Cardiac muscle cell (in vitro differentiated cells and primary cell): ENCODE measurements at places on chromosomes 2 and 18. TPM values are rescaled to one million over a fixed set of nuclear protein-coding genes. Genes with fewer than 3 reads are reported as not detected.

GRCh38 chr2:189685540-189686229, 11.2 kb downstream of the ANKAR start:
- no peaks in the 10 kb centered on the region for H3K4me1 ChIP-seq
- no peak overlapping the region for H3K27ac ChIP-seq
- H3K4me3 ChIP-seq: no peak overlapping the region
- peak; percentile 79 for DNase-seq

DNA sequence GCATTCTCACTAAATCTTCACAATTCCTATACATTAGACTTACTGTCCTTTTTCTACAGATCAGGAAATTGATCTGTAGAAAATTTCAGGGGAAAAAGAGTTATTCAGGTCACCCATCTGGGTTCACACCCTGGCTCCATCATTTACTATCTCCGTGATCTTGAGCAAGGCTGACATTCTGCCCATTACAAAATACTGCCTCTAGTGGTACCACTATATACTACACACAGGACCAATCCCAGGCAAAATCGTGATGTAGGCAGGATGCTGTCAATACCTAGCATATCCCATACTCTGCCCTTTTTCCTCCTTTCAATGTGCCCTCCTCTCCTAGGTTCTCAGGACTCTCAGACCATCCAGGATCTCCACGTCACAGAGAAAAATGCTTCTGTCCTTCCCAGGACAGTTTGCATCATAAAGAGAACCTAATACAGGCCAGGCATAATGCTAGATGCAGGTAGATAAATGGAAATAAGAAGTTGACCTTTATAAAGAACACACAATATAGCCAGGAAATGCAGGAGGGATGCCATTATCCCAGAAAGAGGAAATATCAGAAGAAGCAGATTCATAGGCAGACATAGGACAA, 101.9 kb downstream of the CDH20 start:
- DNase-seq: peak; percentile 13
- H3K4me3 ChIP-seq: no peak overlapping the region
- no peaks in the 10 kb centered on the region for H3K36me3 ChIP-seq
- H3K4me1 ChIP-seq: no peaks in the 10 kb centered on the region
- no peaks in the 10 kb centered on the region for H3K27me3 ChIP-seq

GRCh38 chr2:108129636-108130035, 110.1 kb upstream of the SULT1C3 start:
- H3K36me3 ChIP-seq: no peaks in the 10 kb centered on the region
- H3K4me3 ChIP-seq: no peak overlapping the region
- no peaks in the 10 kb centered on the region for H3K4me1 ChIP-seq

Gene TRABD2A
- not detected in 2 replicates for polyA plus RNA-seq

Gene MEP1B
- 0.34 TPM in 1 of 2 replicates, not detected in the other for polyA plus RNA-seq

GRCh38 chr2:217218269-217219163, 358.7 kb upstream of the TNP1 start:
- H3K27me3 ChIP-seq: peaks cover 38% of the 10 kb centered on the region
- peak; percentile 85 for DNase-seq
- H3K36me3 ChIP-seq: no peaks in the 10 kb centered on the region

DNA sequence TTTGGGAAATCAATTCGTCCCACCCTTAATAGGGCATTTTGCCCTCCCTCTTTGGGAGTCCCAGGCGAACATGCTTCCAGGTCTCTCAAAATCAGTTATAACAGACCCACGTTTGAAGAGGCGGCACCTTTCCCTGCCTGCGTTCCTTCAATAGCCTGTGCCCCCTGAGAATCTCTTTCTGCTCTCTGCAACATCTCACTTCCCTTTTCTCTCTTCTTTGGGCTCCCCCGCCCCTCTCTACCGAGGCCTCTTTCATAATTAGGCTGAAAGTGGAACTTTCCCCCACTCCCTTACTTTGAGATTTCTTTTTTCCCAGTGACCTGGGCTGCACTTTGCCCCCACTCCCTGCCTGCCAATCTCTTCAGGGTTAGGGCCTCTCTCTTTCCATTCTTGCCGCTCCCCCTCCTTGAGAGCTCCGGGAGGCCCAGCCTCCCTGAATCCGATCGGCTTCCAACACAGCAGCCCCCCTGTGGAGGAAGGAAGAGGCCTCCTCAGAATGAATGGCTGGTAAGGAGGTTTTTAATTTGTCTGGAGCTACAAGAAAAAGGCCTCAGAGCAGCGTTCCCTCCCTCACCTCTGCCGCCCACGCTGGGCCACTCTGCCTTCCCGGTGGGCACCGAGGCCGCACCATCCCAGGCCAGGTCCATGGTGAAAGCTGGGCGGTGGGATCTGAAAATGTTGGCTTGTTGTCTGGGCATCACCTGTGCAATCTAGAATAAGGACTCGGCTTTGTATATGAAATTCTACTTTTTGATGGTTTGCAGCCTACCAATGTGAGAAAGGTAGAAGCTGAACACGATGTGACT, 162.6 kb upstream of the SIX3 start:
- no peaks in the 10 kb centered on the region for H3K4me1 ChIP-seq
- no peaks in the 10 kb centered on the region for H3K36me3 ChIP-seq
- no peak overlapping the region for H3K4me3 ChIP-seq
- H3K27ac ChIP-seq: no peak overlapping the region

DNA sequence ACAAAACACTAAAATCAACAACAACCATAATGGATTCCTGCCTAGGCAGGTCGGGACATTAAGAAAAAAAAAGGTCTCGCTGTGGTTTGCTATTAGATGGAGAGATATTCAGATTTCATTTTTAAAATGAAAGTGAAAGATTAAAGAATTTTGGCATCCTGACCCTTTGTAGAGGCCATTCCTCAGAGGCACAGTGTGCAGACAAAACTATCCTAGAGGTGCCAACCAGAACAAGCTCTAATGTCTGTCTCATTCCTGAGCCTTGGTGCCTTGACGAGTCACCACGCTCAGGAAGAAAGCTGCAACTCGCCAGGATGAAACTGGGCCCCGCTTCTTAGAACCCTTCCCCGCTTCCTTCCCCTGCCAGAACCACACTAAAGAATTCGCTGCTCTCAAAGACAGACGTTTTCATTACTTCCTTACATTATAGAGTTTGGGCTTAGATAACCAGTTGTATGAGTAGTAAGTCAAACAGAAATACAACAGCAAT, 156.0 kb downstream of the TGIF1 start:
- H3K36me3 ChIP-seq: no peaks in the 10 kb centered on the region
- H3K27me3 ChIP-seq: no peaks in the 10 kb centered on the region
- no peak overlapping the region for H3K4me3 ChIP-seq
- H3K27ac ChIP-seq: peak overlapping the region; percentile 91

Gene SLC8A1
- polyA plus RNA-seq: 103 and 173 TPM in 2 replicates

GRCh38 chr2:168231609-168232241, 15.7 kb downstream of the STK39 start:
- H3K36me3 ChIP-seq: peaks cover 3% of the 10 kb centered on the region
- no peak for DNase-seq
- H3K27ac ChIP-seq: no peak overlapping the region
- no peak overlapping the region for H3K4me3 ChIP-seq
- H3K4me1 ChIP-seq: no peaks in the 10 kb centered on the region

DNA sequence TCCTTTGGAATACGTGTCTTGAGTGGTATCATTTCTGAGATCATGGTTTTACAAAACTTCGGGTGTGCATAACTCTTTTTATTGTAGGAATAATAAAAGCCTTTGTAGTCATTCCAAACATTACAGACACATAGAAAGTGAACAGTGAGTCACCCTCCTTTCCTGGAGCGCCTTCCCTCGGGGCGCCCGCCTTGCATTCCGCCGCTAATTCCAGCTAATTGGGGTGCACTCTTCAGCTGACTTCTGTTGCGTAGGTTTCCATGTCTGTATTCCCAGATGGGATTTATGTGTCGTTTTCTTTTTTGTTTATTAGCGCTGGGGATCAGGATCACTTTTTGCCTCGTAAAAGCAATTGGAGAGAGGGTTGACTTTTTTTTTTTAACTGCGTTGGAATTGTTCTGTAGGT, 18.7 kb downstream of the SH3BP4 start:
- no peak overlapping the region for H3K4me3 ChIP-seq
- H3K36me3 ChIP-seq: no peaks in the 10 kb centered on the region
- H3K4me1 ChIP-seq: peaks cover 8% of the 10 kb centered on the region
- H3K27me3 ChIP-seq: no peaks in the 10 kb centered on the region
- H3K27ac ChIP-seq: peak overlapping the region; percentile 80

Gene RAPH1
- 3.1 and 3.4 TPM in 2 replicates for polyA plus RNA-seq

Gene DAW1
- 0.59 TPM in 1 of 2 replicates, not detected in the other for polyA plus RNA-seq

Gene CTDP1
- 22.1 and 23.3 TPM in 2 replicates for polyA plus RNA-seq

Gene MDH1B
- 1.4 and 1.8 TPM in 2 replicates for polyA plus RNA-seq

Gene CMPK2
- 0.61 and 2.4 TPM in 2 replicates for polyA plus RNA-seq

Gene COL3A1
- 107 and 159 TPM in 2 replicates for polyA plus RNA-seq

Gene MXD1
- polyA plus RNA-seq: 6.5 and 10.0 TPM in 2 replicates

Gene PTH2R
- not detected in 2 replicates for polyA plus RNA-seq

DNA sequence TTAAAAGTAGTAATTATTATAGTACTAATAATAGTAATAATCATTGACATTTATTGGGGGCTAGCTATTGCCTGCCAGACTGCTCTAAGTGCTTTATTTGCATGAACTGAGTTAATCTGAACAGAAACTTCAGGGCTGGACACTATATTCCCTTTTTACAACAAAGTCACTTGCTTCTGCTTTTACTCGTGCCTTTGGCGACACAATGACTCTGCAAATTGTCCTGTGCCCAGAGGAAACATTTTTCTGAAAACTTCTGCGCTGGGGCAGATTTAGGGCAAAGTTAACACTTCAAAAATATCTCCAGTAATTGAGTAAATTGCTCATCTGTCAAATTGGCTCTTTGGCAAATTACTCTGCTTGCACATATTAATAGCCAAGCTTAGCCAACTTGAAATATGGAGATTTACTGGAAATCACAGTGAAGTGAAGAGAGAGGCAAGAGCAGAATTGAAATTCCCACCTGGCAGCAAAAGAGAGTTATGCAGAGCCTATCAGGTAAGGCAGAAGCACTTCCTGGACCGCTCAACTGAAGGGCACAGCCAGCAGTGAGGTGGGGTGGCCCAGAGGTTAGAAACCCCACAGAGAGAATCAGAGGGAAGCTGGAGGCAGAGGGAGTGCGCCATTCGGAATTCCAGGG, 36.3 kb downstream of the BMP10 start:
- H3K4me1 ChIP-seq: peaks cover 6% of the 10 kb centered on the region
- no peaks in the 10 kb centered on the region for H3K36me3 ChIP-seq
- no peak overlapping the region for H3K4me3 ChIP-seq
- H3K27me3 ChIP-seq: no peaks in the 10 kb centered on the region
- DNase-seq: no peak

- no peak overlapping the region for H3K27ac ChIP-seq
- no peaks in the 10 kb centered on the region for H3K27me3 ChIP-seq
- no peak overlapping the region for H3K4me3 ChIP-seq
Observed at GRCh38 chr2:212842544-212843185, 304.1 kb upstream of the ERBB4 start.

Gene ZNF396
- polyA plus RNA-seq: 3.8 and 8.2 TPM in 2 replicates

- no peak overlapping the region for H3K27ac ChIP-seq
- no peaks in the 10 kb centered on the region for H3K36me3 ChIP-seq
Observed at GRCh38 chr2:47054868-47055267, 100.2 kb downstream of the STPG4 start.

DNA sequence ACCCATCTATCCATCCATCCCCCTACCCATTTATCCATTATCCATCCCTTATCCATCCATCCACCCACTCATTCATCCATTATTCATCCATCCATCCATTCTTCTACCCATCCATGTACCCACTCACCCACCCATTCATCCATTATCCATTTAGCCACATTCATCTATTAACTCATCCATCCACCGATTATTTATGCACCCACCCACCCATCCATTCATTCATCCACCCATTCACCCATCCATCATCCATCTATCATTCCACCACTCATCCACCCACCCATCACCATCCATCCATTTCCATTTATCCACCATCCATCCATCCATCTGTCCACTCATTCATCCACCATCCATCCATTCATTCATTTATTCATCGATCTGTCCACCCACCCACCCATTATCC, 137.4 kb upstream of the CTDP1 start:
- no peak overlapping the region for H3K27ac ChIP-seq
- DNase-seq: no peak
- no peaks in the 10 kb centered on the region for H3K27me3 ChIP-seq
- H3K4me3 ChIP-seq: no peak overlapping the region
- H3K4me1 ChIP-seq: peaks cover 3% of the 10 kb centered on the region
